Activated CD4-positive, alpha-beta T cell treated with anti-CD3 and anti-CD28 coated beads, Interleukin-2, amount 50 U/mL, for 48 hours (primary cell): ENCODE measurements at places on chromosomes 12 and 14.

DNA sequence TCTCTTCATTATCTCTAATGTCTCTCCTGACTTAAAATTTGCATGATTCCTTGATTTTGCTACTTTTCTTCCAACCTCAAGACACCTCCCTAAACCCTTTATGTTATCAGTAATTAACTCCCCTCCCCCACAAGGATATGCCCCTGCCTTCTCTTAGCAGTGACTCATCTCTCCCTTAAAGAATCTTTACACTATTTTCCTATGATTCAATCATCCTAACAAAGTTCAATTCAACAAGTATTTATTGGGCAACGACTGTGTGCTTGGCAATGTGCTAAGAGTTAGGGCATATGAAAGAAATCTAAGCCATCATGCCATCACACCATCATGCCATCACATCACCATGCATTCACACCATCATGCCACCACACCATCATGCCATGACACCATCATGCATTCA, 80.1 kb downstream of the ANO2 start:
- no peak for DNase-seq

GRCh38 chr14:48075487-48075886, 400.1 kb upstream of the MDGA2 start:
- DNase-seq = no peak

- no peak for DNase-seq
Observed at GRCh38 chr14:90831821-90832220, 15.6 kb upstream of the TTC7B start.

DNA sequence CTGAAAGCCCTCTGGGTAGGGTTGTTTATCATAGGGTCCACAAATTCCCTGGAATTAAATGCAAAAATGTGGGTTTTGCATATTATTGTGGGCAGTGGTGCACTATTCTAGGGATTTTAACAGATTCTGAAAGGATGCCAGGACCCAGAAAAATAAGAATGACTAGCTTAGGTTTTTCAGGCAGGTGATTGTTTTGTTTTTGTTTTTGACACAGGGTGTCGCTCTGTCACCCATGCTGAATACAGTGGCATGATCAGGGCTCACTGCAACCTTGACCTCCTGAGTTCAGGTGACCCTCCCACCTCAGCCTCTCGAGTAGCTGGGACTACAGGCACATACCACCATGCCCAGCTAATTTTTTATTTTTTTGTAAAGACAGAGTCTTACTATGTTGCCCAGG, 19.2 kb downstream of the GALNT6 start:
- no peak for DNase-seq

DNA sequence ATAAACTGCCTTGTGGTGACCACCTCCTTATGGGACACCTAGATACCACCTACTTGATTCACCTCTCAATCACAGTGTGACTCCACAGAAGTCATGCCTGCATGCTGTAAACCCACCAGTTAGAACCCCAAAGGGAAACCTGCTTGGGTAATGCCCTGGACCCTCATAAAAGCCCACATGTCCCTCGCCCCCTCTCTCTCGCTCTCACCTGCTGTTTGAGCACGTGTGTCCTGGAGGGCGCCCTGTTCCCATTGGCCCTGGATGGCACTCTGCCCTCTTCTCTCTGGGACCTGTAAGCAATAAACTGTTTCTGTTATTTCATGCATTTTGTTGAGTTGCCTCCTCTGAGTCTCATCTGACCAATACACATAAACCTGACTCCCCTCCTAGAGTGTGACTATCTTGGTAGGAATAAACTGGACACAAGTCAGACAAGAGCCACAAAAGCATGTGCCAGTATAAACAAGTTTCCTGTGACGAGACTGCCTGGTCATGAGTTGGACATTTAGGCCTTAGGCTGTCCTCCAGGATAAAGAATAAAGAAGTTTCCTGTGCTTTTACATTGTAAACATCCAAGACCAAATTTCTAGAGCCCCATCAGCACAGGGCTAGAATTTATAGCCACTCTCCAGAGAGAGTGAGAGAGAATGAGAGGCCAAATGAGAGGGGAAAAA, 8.6 kb downstream of the IFI27L2 start:
- DNase-seq = no peak

GRCh38 chr14:104893435-104894207, 28.6 kb downstream of the CEP170B start:
- DNase-seq = no peak

DNA sequence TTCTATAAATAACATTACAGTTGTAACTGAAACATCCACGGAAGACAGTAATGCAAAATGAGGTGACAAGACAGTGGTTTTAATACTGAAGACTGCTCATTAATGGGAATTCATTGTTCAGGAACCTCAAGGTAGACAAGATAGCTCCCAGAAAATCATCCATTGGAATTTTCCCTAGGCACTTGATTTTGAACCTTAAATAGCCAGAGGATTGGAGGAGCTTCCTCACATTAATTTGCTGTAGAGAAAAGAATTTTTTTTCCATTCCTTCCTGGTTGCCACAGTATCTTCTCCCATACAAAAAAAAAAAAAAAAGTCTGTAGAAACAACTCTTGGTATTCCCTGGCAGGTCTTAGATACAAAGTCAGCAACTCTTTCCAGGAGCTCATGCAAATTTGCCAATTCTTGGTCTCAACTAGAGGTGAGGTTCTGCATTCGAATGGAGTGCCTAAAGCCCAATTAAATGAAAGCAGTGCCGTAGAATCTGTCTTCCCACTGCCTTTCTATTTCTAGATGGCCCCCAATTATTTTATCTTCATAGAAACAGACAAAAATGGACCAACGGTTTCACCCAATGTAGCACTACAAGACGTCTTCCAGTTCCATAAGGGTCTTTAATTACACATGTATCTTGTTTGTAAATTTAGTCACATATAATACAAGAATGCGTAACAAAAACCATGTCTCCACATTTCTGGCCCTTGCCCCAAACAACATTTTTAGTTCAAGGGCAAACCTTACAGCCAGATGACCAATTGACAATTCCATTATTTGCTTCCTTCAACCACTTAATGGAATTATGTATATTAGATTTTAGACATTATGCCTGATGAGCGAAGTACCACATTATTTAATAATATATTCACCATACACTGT, 13.5 kb downstream of the SLC38A2 start:
- no peak for DNase-seq

DNA sequence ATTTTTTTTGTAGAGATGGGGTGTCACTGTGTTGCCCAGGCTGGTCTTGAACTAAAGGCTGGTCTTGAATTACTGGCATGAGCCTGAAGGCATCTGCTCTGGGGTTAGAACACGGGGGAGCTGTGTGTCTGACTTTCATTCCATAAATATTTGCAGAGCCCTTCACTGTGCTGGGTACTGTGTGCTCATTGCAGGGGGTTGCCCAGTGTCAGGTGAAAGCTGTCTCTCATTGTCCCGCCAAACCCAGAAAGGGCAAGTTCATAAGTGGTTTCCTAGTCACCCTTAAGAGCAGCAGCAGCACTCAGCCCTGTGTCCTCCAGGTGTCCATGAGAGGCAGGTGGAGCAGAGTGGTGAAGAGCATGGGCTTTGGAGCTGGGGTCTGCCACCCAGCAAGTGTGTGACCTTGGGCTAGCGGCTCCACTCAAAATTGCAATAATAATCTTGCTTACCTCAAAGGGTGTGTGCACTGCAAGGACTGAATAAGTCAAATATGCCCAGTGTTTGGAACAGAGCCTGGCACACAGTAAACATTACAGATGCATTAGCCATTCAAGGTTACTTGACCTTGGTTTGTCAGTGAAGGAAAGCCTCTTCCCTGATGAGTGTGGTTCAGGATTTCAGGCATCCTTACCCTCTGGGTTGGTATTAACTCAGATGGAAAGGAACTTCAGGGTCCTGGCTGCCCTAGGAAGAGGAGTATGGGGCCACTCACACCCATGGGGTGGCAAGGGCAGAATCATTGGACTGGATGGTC, 4.4 kb upstream of the SMIM41 start:
- no peak for DNase-seq

DNA sequence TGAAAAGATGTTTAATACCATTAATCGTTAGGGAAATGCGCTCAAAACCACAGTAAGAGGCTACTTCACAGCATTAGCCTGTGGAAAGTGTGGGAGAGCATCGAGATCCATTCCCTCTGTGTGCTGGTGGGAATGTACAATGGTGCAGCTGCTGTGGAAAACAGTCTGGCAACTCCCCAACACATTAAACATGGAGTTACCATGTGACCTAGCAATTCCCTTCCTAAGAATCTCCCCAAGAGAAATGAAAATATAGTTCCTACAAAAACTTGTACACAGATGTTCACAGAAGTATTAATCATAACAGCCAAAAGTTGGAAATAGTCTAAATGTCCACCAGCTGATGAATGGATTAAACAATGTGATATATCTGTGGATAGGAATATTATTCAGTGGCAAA, 23.8 kb downstream of the MLXIP start:
- DNase-seq = no peak

DNA sequence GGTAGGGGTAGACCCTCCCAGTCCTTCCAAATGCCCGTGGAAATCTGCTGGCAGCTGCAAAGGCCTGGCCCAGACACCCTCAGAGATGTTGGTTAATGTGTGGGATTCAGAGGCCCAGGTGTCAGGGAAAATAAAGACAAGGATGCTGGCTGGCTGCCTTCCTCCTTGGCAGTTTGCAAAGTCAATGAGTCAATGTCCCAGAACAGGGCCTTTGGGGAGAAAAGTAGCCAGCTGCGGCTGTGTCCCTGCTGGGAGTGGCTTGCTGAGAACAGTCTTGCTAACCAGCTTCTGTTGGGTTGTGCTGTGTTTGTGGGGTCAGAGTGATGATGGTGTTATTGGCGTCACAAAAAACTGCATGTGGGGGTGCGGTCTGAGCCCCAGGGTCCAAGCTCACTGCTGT, 29.2 kb downstream of the GLRX5 start:
- DNase-seq = no peak

GRCh38 chr14:99517643-99518381, 36.6 kb downstream of the CCNK start:
- no peak for DNase-seq

GRCh38 chr12:32568228-32568627, 110.9 kb upstream of the DNM1L start:
- DNase-seq = no peak

DNA sequence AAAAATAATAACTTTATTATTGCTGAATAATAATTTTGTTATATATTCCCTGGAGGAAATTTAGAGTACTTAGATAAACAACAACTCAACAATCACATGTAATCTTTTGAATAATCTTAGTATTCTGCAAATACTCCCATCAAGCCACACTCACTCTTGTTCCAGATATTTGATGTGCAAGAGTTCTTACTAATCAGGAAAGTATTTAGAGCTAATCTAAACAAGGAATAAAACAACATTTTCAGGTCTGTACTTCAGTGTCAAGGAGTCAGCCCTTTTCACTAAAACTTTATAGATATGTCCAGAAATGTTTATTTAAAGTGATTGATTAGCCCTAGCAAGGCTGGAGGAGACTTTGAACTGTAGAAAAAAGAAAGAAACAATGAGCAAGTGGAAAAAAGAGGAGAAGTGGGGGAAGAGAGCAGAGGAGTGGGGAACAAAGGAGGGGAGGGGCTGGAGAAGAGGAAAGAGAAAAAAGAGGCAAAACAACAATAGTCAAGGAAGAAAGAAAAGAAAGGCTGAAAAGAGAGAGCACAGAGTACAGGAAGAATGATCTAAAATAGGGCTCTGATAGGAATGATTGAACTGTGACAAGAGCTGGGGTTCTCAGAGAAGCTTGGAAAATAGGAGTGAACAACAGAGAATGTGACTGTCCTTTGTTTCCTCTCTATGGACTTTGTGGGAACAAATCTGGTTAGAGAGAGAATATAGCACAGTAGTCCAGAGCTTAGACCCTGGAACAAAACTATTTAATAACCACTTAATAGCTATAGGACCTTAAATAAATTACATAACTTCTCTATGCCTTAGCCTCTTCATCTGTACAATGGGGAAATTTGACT, 238.7 kb downstream of the AKAP6 start:
- DNase-seq = no peak

DNA sequence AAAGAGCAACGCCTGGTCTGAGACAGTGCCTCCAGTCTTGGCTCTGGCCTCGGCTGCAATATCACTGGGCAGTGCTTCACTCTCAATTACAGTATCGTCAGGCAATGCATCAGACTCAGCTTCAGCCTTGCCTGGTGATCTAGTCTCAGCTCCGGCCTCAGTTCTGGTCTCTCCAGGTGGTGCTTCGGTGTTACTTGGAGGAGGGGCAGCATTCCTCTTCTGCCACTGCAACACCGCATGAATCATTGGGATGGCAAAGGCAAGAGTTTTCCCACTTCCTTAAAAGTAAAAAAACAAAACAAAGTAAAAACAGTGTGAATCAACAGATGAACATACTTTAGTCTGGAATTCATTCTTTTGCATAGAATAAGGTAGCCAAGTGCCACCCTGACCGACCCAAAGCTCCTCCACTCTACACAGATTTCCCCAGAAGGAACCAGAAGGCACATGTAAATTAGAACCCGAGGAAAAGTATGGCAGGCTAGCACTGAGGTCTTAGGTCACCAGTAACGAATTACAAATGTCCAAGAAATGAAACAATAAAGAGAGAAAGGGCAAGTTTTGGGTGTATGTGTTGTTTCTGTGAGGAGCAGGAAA, 18.6 kb downstream of the DDX24 start:
- no peak for DNase-seq

GRCh38 chr14:96409701-96410100, 17.8 kb downstream of the AK7 start:
- DNase-seq = no peak

DNA sequence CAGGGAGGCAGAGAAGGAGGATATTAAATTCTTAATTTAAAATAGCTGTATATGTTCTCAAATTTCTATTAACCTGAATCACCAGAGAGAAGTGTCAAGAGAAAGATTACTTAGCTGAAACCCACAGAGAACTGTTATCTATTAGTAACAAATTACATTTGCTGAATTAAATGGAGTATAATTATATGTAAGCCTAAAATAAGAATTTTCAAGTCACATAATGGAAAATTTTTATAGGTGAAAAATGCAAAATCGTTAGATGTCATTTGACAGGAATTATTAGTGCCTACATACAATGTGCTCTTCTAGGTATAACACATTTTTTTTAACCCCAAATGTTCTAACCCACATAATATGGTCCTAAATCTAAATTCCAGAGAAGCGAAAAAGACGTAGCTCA, 4.1 kb upstream of the ATP2B1 start:
- DNase-seq = no peak

DNA sequence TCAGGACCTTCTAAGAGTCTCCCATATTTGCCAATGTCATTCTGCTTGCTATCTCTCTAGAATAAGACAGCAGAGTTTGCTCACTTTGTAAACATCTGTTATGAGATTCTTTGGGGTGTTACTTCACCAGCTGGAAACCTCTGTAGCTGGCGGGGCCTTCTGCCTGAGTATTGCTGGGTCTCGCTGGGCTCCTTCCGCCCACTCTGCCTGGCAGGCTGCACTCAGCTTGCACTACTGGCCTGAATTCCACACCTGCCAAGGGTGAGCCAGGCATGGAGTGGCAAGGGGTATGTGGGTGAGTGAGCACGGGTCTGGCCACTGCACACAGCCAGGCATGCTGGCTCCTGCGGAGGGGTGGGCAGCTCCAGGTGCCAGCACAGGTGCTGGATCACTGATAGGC, 267.3 kb upstream of the PDE3A start:
- DNase-seq = no peak

- no peak for DNase-seq
Observed at GRCh38 chr12:97466621-97467020, 4.0 kb downstream of the RMST start.
